Midbrain (tissue), 1 donor: ENCODE measurements at places on chromosomes 3 and 15.
A peak's percentile ranks its signal among the peaks of the same experiment; 100 is the strongest.

- DNase-seq: no peak
Observed at GRCh38 chr3:156547637-156548036, 7.3 kb downstream of the SSR3 start.

- DNase-seq: no peak
Observed at GRCh38 chr3:153171918-153172317, 9.9 kb downstream of the RAP2B start.

GRCh38 chr15:85035980-85036379, 54.3 kb downstream of the PDE8A start:
- no peak for DNase-seq

- no peak for DNase-seq
Observed at GRCh38 chr3:178087376-178087775, 448.9 kb upstream of the KCNMB2 start.

DNA sequence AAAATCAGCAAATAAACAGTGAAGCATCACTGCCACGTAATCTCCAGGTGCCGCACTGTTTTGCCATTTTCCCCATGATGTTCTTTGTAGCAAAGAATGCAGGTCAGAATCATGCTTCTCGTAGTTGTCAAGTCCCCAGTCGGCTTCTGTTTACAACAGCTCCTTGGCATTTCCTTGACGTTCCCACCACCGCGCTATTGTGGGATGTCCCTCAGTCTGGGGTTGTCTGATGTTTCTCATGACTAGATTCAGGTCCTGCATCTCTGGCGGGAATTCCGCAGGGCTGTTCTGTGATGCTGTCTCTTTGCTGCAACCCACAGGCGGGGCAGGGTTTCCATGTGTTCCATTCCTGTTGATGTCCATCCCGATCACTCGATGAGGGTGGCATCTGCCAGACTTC, 117.9 kb upstream of the SMAD3 start:
- no peak for DNase-seq

- DNase-seq: no peak
Observed at GRCh38 chr15:36545467-36545992, 33.9 kb upstream of the CDIN1 start.

- DNase-seq: no peak
Observed at GRCh38 chr15:88619796-88620195, 1.3 kb upstream of the AEN start.

GRCh38 chr15:53862386-53862785, 102.9 kb upstream of the WDR72 start:
- DNase-seq: no peak

- peak; percentile 8 for DNase-seq
Observed at GRCh38 chr3:73437828-73438227, 186.9 kb downstream of the PDZRN3 start.

DNA sequence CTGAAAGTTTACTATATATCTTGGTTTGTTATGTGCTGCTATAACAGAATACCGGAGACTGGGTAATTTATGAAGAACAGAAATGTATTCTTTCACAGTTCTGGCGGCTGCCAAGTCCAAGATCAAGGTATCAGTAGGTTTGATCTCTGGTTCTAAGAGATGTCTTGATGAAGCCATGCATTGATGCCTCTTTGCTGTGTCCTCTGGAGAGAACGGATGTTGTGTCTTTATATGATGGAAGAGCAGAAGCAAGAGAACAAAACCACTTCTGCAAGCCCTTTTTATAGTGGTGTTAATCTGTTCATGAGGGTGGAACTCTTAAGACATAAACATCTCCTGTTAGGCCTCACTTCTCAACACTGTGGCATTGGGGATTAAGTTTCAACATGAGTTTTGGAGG, 62.7 kb downstream of the TCF12 start:
- DNase-seq: no peak

GRCh38 chr3:23019596-23020300, 183.4 kb upstream of the UBE2E2 start:
- no peak for DNase-seq

GRCh38 chr3:95901948-95902347, 912.4 kb upstream of the EPHA6 start:
- no peak for DNase-seq

DNA sequence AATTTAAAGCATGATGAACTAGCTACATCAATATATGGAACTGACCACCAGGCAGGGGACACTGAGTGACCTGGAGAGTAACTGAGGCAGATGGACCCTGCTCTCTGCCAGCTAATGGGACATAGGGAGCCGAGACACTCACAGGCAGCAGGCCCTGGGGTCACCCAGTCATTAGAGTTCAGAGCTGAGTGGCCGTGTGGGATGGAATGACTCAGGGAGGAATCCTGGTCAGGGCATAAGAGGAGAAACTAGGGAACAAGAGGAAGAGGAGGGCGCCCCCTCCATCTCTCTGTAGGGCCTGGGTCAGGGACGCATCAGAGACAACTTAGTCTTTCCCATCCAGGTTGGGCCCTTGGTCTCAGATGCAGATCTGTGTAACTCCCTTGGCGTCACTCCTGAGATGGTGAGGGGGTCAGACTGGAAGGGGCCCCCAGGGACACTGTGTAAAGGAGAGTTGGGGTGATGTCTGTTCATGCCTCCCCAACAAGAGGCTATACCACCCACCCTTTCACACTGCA, 39.8 kb downstream of the CCDC12 start:
- no peak for DNase-seq

DNA sequence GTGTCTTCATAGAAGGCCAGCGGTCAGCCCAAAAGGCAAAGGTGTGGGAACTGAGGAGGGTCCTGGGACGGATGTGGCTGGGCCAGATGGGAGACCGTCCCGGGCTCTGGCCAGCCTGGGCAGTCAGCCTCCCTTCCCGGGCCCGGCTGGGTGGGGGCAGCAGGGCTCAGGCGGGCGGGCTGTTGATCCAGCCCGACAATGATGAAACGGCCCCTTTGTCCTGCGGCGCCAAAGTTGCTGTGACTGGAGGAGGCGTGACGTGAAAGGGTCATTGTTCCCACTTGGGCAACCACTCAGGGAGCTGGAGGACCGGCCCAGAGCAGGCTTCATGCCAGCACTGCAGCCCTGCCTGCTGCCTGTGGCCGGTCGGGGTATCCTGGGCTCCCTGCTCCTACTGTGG, 16.5 kb downstream of the DUSP7 start:
- peak; percentile 98 for DNase-seq

DNA sequence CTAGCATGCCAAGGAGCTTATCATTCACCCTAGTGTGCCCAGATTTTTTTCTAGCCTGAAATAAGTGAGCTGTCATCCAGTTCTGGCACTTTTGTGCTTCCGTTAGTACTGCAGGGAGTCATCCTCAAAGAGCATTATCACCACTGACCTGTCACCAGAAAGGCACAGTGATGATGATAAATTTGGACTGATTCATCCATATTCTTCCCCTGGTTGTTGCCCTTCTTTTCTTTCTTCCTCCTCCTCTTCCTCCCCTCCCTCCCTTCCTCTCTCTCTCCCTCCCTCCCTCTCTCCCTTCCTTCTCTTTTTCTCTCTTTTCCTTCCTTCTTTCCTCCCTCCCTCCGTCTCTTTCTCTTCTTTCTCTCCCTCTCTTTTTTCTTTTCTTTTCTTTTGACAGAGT, 21.3 kb downstream of the SLC35G2 start:
- DNase-seq: no peak

GRCh38 chr15:39887832-39888231, 32.2 kb downstream of the GPR176 start:
- peak; percentile 27 for DNase-seq

DNA sequence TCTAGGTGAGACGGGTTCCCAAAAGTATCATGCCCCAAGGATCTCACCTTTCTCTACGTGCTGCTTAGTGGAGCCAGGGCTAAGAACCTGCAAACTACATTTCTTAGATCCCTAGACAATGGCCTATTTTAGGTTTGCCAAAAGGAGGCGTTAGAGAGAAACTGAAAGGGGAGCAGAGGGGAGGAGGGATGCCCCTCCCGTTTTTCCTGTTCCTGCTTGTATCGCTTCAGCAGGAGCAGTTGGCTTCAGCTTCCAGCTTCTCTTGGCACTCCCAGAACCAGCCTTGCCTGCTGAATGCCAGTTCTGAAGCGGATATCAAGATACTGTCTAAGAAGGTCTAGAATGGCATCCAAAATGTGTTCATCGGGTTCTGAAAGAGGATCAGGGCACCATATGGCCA, 58.4 kb upstream of the ABHD17C start:
- no peak for DNase-seq

- no peak for DNase-seq
Observed at GRCh38 chr3:191227541-191227940, 28.5 kb downstream of the OSTN start.

DNA sequence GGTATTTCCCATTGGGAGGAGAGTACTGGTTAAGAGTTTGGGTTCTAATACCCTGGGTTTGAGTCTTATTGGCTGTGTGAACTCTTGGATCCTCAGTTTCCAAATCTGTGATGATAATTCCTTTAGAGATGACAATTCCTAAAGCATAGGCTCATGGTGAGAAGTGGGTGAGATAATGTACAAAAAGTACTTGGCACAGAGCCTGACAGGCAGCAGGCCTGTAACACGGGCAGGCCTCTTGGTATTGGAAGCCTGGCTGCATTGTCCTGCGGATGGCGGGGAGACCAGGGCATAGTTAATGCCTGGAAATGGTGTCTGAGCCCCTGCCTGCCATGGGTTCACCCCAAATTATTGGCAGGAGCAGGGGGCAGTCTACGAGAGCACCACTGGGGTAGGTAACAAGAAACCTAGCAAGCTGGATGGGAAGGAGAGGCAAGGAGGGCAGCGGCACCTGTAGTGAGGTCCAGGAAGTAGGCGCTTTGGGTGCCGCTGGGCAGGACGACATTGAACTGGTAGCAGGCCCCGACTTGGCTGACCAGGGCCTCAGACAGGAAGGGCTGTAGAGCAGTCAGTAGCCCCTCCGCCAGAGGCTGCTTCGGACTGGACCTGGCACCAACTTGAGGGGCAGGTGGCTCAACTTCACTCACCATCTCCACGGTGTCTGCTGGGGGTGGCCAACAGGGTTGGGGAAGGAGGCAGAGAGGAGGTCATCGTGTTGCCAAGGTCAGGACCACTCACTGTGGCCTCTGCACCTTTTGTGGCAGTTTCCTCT, 7.7 kb downstream of the STOML1 start:
- no peak for DNase-seq

GRCh38 chr15:41892621-41893421, 1.0 kb downstream of the SPTBN5 start:
- DNase-seq: no peak

DNA sequence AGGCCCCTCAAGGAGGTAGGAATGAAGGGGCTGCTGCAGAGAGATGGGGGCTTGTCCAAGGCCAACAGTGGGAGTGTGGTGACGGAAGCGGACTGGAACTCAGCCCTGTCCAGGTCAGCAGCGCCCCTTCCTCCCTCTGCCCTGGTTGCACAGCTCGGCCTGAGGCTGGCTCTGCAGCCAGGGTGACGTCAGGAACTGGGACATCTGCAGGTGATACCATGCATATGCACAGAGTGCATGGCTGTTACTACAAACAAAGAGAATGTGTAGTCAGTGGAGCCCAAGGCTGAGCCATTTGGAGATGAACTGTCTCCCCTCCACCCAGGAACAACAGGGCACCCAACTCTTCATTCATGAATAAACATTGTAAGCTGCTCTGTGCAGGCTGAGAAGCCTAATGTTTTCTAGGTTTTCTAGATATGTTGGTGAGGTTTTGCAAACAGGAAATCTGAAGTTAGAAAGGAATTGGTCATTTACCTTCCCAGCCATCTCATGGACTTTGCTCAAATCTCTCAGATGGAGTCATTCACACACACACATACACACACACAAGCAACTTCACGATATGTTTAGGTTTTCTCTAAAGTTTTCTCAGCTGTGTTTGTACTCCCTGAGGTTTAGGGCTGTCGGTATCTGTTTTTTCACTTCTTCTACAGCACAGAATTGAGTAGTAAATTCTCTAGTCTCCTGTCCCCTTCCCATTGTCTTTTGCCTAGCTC, 117.2 kb downstream of the TLE3 start:
- no peak for DNase-seq

DNA sequence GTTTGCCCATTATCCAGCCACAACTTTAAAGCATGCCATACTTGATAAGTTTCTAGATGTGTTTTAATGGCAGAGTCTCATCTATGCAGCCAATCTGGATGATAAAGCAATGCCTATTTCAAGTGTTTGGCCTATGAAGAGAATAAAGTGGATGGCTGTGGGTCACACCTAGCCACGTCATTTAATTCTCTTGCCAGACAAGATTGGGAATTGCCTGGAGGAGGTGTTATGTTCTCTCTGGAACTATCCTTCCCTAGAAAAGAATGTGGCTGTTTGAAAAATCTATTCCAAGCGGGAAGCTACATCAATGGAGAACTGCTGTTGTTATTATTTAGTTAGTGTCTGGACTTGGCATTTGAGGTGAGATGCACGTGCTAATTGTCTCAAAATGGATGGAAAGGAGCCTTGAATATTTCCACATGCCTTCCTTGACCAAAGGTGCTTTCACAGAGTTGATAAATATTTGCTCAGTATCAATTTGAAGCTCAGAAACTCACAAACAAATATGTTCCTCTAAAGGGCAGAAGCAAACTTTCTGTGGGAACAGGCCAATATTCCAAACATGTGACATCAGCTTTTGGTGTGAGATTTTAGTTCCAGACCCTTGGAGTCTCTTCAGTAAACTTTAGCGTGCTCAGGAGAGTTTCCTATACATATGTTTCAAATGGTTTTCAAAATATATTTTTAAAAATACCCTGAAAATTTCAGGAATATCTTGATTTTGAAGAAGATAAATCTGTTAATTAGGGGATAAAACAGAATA, 510.6 kb upstream of the SGO1 start:
- DNase-seq: no peak

DNA sequence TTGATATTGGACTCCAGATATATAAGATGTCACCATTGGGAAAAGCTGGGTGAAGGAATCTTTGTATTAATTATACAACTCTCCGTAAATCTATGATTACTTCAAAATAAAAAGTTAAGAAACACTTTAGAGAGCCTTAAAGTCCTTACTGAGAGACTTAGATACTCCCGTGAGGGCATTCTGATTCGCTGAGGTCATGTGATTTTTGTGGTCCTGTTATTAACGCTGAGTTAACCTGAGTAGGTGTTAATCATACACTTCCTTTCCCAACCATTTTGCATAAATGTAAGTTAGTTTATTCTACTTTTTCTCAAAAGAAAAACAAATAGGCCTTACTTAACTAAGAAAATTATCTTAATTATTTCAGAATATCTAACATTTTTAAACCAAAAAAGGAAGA, 67.1 kb upstream of the LMOD3 start:
- DNase-seq: no peak
